ENCODE measurements at places on chromosomes 7 and 10. TPM values are rescaled to one million over a fixed set of nuclear protein-coding genes. Genes with fewer than 3 reads are reported as not detected.

POLR3A gene
- 17.7 TPM for total RNA-seq

RFC2 gene
- total RNA-seq = 76.8 TPM

VPS37D gene
- not detected for total RNA-seq

VIPR2 gene
- total RNA-seq = 0.05 TPM

PAPOLB gene
- 0.06 TPM for total RNA-seq

LRRTM3 gene
- not detected for total RNA-seq

DPY19L1 gene
- 16.0 TPM for total RNA-seq

SPDYE1 gene
- 0.20 TPM for total RNA-seq

TMEM270 gene
- total RNA-seq = not detected

CUTC gene
- total RNA-seq = 23.6 TPM

CDHR1 gene
- 0.37 TPM for total RNA-seq

NPM3 gene
- 75.4 TPM for total RNA-seq

CTBP2 gene
- total RNA-seq = 0.82 TPM

SVOPL gene
- total RNA-seq = not detected

CPN1 gene
- not detected for total RNA-seq

SPDYE9 gene
- not detected for total RNA-seq

PON1 gene
- total RNA-seq = not detected

P4HA1 gene
- total RNA-seq = 29.8 TPM

PBLD gene
- 1.1 TPM for total RNA-seq

BLNK gene
- not detected for total RNA-seq

KLF14 gene
- not detected for total RNA-seq

AGAP6 gene
- 15.8 TPM for total RNA-seq

PRKCQ gene
- 51.0 TPM for total RNA-seq

C10orf67 gene
- total RNA-seq = not detected

TYW1B gene
- total RNA-seq = 4.4 TPM

HNRNPF gene
- total RNA-seq = 446 TPM

MAT1A gene
- total RNA-seq = not detected

IL6 gene
- 0.66 TPM for total RNA-seq

HELLS gene
- total RNA-seq = 152 TPM

Data from activated CD8-positive, alpha-beta memory T cell treated with anti-CD3 and anti-CD28 coated beads, Interleukin-2, amount 10 ng/mL, durations not matched to agents 7 days and 5 days (primary cell).